ENCODE measurements at places on chromosomes 1 and 21. TPM values are rescaled to one million over a fixed set of nuclear protein-coding genes. Genes with fewer than 3 reads are reported as not detected.

GJC2 gene
- 7.2 TPM for polyA plus RNA-seq

NES gene
- 26.5 TPM for polyA plus RNA-seq

CLCNKA gene
- 0.18 TPM for polyA plus RNA-seq

MASP2 gene
- polyA plus RNA-seq: 5.8 TPM

FALEC gene
- 0.31 TPM for polyA plus RNA-seq

USH2A gene
- 0.06 TPM for polyA plus RNA-seq

AMY2A gene
- polyA plus RNA-seq: not detected

AVPR1B gene
- polyA plus RNA-seq: 0.81 TPM

PLEKHG5 gene
- 17.2 TPM for polyA plus RNA-seq
